Caki2 (cell line): ENCODE measurements at places on chromosomes 3 and 15. TPM values are rescaled to one million over a fixed set of nuclear protein-coding genes. Genes with fewer than 3 reads are reported as not detected.

- DNase-seq: no peak
Measured at GRCh38 chr3:14959359-14959943, 12.1 kb downstream of the NR2C2 start.

GRCh38 chr3:53579636-53580035, 85.2 kb downstream of the CACNA1D start:
- DNase-seq: no peak

DNA sequence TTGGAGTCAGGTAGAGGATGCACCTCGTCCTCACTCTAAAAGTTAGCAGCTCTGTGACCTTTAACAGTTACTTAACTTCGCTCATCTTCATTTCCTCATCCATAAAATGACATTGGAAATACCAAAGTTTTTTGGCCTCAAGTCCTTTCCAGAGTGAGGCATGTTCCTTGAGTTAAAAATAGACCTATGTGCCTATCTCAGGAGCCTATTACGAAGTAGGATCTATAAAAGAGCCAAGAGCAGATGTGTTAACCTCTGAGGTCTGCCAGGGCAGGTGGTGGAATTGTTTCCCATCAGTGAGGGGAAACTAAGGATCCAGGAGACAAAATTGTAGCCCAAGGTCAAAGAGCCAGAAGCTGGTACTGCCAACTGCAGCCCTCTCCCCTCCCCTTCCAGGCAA, 120.4 kb upstream of the EIF1B start:
- DNase-seq: no peak

GRCh38 chr3:64977308-64978100, 289.7 kb upstream of the ADAMTS9 start:
- DNase-seq: peak; percentile 75

DNA sequence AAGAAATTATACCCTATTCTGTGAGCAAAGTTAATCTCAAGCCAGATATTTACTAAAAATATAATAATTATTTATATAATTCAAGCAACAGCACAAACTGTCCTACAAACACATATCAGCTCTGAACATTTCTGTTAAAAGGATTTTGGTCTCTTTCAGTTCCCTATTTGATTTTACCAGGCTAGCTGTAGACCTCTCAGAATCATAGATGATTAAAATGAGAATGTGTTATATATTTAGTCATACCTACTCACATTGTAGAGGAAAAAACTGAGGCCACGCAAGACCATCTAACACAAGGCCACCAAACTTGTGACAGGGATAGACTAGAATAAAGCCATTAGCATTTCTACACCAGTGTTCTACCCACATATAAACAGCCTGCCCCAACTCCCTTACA, 28.5 kb downstream of the ACKR4 start:
- DNase-seq: no peak

- no peak for DNase-seq
Measured at GRCh38 chr3:116051586-116051985, 393.7 kb downstream of the LSAMP start.

DNA sequence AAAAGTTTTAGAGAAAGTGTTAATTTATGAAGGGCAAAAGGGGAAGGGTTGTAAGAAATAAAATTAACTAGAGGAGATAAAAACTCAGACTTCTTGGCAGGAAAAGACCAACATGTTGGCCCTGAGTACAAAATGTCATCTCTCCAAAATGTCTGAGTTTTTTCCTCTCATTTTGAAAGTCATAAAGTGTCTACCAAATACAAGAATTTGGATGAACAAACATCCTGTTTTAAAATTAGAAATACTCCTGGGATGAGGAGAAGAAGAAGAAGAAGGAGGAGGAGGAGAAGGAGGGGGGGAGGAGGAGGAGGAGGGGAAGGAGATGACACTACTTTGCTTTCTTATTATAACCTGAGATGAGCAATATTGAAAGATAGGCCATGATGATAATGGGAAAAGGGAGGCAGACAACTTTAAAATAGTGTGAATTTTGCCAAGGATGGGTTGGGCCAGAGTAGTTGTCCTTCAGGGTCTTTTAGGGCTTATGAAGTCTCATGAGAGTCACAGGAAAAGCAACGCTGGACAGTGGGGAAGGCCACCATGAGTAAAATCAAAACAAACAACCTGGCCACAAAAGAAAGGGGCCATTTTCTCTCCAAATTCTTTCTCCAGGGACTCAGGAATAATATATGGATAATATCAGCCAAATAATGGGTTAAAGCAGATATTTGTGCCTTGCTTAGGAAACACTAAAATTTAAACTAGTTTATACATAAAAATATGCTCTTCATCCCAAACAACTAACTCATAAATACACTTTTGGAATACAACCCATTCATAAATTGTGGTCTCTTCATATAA, 632.9 kb downstream of the EPHA3 start:
- no peak for DNase-seq

DNA sequence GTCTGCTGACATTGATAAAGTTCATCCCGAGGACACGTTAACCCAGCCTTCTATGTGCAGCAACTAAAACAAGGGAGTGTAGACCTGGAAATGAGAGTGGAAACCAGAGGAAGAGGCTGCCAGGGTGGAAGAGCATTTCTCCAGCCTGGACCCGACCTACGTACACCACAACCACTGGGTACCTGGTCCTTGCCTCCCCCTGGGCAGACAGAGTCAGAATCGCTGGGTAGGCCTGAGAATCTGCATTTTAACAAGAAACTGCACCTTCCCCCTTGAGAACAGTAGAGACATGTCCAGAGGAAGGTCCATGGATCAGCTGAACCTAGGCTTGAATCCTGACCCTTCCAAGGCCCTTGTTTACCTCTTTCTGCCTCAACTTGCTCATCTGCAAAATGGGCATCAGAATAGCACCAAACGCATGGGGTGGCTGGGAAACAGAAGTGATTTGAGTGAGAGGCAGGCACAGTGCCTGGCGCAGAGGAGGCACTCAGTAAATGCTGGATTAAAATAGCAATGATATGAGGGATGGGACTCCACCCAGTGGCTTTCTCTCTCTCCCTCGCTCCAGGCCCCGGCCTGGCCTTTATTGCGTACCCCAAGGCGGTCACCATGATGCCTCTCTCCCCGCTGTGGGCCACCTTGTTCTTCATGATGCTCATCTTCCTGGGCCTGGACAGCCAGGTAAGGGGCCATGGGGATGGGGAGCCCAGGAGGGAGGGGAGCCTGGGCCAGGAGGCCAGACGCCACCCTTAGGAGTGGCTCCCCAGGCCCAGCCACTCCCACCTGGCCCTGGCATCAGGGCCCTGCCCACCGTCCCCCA, 66.9 kb upstream of the SLC6A1 start:
- no peak for DNase-seq

GRCh38 chr3:55654123-55654760, 167.1 kb upstream of the WNT5A start:
- no peak for DNase-seq

DNA sequence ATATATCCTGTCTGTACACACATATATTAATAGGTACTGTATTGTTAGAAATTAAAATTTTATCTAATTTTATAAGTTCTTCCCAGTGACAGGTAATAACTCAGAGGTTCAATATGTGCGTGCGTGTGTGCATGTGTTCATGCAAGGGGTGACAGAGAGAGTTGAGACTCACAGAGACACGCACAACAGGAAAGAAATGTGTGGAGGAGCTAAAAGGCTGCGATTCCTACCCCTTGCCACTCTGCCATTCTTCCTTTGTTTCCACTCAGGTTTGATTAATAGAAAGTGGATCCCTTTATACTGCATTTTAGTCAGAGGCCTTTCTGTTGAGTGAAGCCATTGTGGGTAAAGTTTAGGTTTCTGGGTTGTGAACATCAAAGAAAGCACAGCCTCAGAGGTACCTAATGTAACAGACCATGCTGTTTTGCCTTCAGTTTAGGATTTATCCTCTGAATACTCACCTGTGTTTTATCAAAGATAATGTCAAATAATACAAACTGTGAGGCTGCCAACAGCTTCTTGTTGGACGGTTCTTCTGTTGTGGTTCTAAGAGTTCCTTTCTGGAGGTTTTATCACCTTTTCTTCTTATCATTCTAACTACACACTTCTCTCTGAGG, 182.3 kb downstream of the EPHA3 start:
- DNase-seq: no peak

DNA sequence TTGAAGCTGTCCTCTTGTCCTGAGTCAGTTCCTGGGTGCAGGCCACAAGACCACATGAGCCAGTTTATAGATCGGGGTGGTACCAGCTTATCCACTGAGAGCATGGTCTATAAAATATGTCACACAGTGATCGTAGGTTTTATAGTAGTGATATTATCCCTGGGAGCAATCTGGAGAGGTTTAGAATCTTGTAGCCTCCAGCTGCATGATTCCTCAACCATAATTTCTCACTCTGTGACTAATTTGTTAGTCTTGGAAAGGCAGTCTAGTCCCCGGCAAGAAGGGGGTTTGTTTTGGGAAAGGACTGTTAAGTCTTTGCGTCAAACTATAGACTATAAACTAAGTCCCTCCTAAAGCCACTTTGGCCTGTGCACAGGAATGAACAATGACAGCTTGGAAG, 693.0 kb upstream of the CADM2 start:
- no peak for DNase-seq

SEMA5B gene
- total RNA-seq: 0.07 and 0.67 TPM in 2 replicates

IL16 gene
- not detected in 2 replicates for total RNA-seq

SLC28A1 gene
- total RNA-seq: not detected in 2 replicates

STARD5 gene
- 0.35 and 2.0 TPM in 2 replicates for total RNA-seq

AHSG gene
- total RNA-seq: not detected in 2 replicates
